ENCODE measurements at places on chromosomes 1 and 21.

DNA sequence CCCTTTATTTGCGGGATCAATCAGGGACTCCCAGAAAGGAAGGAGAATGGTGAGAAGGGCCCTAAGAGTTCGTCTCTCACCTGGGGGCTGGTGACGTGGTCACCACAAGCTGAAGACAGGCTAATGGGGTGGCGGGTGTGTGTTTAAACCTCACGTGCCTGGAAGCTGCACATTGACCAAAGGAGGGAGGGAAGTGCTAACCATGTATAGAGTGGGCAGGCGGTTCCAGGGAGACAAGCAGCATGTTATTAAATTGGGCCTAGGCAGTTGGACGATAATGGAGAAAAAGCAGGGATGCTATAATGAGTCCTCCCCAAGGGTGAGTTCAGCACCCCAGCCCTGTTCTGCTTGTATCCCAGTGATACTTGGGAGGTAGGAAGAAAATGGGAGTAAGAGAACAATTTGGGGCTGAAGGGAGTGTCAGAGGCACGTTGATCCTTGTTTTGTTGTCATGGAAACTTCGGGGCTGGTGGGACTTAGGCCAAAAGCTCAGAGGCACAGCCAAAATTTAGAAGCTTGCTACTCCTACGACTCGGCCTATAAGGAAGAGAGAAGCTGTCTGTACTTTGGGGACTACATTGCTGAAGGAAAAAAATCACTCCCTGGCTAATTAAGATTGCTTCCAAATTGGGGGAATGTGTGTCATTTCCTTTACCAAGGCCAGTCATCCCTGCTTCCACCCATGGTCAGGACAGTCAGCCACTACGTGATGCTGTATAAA, 33.2 kb upstream of the EPHA8 start:
- DNase-seq = no peak

DNA sequence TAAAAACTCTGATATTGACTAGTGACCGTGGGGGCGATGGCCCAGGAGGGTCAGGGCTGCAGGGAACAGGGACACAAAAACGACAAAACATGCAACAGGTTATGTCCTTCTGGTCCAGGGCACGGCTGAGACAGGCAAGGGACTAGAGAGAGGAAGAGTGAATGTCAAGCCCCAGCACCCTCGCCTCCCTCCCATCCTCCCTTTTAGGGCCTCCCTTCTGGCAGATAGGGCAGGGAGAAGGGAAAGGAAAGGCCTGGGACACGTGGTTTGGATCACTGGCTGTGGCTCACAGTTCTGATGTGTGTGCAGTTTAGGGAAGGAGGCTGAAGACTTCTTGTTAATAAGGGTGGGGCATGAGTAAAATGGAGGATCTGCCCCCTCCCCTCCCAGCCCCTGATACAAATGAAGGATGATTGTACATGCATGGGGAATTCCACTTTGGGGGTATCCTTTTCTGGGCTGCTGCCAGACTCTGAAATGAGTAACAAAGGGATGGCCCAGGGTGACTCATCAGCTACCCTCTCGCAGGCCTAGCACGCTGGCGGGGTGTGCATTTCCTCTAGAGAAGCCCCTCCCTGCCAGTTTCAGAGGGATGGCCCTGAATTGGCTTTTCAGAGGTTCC, 14.2 kb downstream of the CAPN2 start:
- DNase-seq = peak; percentile 78

DNA sequence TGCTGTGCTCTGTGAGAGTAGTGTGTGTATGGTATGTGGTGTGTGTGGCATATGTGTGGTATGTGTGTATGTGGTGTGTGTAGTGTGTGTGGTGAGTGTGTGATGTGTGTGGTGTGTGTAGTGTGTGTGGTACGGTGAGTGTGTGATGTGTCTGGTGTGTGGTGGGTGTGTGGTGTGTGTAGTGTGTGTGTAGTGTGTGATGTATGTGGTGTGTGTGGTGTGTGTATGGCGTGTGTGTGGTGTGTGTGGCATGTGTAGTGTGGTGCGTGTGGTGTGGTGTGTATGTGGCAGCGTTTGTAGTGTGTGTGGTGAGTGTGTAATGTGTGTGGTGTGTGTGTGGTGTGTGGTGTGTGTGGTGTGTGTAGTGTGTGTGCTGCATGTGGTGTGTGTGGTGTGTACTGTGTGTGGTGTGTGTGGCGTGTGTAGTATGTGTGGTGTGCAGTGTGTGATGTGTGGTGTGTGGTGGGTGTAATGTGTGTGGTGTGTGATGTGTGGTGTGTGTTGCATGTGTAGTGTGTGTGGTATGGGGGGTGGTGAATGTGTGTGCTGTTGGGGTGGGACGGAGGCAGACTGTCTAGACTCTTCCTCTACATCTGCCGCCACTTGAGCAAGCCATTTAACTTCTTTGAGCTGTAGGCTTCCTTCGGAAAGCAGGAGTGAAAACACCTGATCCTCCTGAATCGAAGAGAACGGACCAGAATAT, 33.5 kb downstream of the GPA33 start:
- DNase-seq = no peak

- peak; percentile 59 for DNase-seq
These were observed 696 bp upstream of the GPATCH3 start for GRCh38 chr1:26900815-26901511.

DNA sequence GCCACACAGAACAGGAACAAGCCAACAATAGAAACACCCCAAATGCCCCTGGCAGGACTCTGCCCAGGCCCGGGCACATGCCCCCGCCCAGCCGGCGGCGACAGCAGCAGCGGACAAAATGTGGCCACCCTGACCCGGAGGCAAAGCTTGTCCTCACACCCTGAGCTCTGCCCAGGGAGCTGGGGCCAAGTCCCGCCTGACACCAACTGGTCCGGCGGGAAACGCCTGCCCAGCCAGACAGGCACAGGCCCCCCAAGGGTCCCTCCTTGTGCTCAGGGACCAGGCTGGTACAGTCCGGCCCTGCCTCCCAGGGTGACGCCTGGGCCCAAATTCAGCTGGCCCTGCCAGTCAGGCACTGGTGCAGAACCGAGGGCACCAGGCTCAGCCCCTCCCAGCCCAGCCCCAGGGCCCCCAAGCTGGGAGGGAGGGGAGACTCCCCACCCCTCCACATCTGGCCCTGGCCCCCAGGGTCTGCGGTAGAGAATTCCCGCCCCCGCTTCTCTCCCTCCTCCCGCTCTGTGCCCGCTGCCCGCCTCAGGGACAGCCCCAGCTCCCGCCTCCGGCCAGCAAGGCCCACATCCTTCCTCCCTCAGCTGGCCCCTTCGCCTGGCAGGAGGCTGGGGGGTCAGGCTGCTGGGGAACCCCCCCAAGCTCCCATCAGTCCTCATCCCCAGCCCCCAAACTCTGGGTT, 2.0 kb downstream of the AHDC1 start:
- DNase-seq = no peak

DNA sequence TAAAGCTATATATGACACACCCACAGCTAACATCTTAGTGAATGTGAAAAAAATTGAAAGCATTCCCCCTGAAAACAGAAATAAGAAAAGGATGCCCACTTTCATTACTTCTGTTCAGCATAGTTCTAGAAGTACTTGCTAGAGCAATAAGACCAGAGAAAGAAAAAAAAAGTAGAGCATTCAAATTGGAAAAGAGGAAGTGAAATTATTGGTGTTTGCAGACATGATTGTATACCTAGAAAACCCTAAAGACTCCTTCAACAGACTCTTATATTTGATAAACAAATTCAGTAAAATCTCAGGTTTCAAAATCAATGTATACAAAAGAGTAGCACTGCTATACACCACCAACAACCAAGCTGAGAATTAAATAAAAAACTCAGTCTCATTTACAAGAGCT, 1461.0 kb downstream of the AMY1C start:
- DNase-seq = peak; percentile 35

DNA sequence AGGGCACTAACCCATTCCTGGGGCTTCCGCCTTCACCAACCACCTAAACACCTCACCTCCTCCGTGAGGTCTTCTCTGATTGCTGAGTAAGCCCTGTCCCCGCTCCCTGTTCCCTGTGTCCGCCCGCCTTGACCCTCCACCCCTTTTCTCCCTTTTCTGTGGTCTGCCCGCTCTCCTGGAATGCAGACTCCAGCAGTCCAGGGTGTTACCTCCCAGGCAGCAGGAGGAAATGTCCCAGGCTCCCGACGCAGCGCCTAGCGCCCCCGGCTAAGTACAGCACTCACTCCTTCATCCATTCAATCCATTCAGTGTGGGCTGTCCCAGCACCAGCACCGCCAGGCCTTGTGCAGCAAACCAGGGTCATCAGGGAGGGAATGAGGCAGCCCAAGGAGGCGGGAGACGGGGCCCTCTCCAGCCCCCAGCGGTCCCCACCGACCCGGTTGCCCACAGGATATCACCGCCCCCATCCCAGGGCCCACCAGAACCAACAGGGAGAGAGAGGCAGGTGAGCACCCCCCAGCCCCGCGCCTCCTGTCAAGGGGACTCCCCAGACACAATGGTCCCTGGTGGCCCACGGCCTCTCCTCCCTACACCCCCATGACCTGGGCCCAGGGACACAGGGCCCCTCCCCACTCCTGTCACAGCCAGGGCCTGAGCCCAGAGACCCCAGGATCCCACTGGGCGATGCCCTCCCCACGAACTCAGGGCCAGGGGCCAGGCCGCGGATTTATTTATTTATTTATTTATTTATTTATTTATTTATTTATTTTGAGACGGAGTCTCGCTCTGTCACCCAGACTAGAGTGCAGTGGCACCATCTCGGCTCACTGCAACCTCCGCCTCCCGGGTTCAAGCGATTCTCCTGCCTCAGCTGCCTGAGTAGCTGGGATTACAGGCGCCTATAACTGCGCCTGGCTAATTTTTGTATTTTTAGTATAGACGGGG, 10.2 kb downstream of the TNFRSF14 start:
- no peak for DNase-seq

GRCh38 chr1:41487126-41488039, 2.9 kb upstream of the EDN2 start:
- no peak for DNase-seq

DNA sequence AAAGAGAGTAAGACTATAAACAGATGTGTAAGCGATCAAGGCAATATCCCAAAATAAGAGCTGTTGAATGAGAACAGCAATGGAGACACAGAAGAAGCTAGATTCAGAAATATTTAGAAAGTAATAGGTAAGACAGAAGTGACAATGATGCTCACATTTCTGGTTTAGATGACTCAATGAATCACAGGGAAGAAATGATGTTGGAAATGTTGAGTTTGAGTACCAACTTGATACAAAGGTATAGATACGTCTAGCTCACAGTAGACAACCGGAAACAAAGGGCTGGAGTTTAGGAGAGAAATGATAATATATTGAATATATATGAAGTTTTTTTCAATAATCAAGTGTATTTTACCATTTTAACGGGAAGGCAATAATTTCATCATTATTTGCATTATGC, 6.5 kb downstream of the GATAD2B start:
- DNase-seq = no peak

GRCh38 chr1:54869173-54869851, 17.7 kb downstream of the DHCR24 start:
- no peak for DNase-seq

GRCh38 chr1:230842801-230843200, 25.5 kb downstream of the C1orf198 start:
- no peak for DNase-seq

GRCh38 chr1:183873642-183874041, 68.7 kb downstream of the RGL1 start:
- DNase-seq = no peak

- DNase-seq = no peak
These were observed 21.7 kb downstream of the HMGN2 start for GRCh38 chr1:26493938-26494337.

DNA sequence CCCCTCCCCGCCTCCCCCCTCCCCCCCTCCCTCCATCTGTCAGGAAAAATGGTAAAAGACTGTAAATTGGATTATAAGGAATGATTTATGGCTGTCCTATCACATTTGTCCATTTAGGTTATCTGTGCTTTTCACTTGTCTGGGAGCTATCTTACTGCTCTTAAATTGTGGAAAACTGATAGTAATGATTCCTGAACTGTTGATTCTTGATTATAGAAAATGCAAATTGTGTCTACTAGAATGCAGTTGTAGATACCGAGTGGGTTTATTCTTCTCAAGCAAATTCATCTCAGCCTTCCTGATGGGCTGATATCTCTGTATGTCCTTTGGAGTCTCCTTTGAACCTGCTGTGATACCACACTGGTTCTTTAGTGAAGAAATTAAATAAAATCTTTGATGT, 12.3 kb downstream of the RYR2 start:
- no peak for DNase-seq

GRCh38 chr1:21594935-21595897, 73.9 kb downstream of the RAP1GAP start:
- DNase-seq = peak; percentile 78

DNA sequence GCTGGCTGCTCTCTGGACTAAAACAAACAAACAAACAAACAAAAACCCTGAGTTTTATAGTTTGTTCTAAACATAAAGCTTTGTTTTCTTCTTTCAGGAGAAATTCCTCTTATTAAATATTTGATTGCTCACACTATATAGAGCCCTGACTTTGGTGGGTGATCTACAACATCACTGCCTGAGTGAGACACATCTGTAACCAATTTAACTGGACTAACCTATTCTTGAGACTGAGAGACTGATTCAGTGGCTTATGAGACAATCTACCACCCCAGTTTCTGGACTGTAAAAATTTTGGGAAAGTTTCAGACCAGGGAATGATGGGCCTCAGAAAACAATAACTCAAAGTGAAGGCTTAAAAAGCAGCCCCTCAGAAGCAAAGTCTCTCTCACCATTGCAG, 537.0 kb downstream of the NEGR1 start:
- DNase-seq = no peak

DNA sequence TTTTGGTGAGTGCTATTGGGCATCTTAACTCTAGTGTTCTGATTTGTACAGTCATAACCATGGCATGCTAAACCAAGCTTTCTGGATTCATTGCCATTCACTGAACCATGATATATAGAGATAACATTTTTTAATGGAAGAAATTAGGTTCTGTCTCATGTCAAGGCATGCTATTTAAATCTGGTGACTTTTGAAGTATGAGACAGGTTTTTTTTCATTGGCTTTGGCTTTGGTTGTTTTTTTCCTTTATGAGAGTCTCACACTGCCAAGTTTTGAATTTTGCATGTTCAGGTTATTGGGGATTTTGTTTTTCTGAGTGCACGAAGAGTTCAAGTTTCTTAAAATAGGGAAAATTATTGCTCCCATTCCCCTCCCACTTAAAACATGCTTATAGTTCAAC, 141.3 kb upstream of the ADAMTS5 start:
- DNase-seq = no peak

DNA sequence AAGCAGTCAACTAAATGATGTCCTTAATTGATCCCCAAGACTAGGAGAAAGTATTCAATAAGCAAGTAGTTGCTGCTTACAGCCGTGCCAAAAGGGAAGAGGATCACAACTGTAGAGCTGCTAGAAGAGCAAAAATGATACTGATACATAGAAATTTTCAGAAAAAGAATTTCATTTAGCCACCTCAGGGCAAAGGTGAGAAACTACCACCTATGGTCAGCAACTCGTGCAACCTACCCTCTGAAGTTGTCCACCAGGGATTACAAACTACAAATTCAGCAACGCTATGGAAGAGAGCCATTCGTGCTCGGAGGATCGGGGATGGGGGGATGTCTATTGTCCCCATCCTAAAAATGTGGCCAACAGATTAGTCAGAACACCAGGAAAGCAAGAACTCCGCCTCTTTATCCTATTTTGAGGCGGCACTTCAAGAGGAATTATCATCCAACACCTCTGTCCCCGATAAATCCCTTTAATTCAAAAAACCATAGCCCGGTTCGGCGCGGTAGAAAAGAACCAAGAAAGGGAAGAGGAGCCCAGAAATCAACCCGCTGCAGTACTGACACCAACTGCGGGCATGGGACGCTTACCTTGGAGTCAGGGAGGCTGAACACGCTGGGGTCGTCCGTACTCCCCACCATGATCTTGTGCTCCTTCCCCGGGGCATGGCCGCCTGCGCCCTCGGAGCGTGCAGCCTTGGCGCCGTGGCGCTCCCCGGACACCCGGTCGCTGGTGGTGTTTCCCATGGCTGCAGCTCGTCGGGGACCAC, 687 bp downstream of the PRKAB2 start:
- DNase-seq = peak; percentile 68

GRCh38 chr1:151534662-151535278, 5.3 kb upstream of the TUFT1 start:
- peak; percentile 90 for DNase-seq
